ENCODE measurements at places on chromosomes 6 and 20.

- no peak for DNase-seq
Measured at GRCh38 chr6:16774437-16774836, 13.2 kb upstream of the ATXN1 start.

GRCh38 chr6:161302949-161303348, 29.1 kb upstream of the AGPAT4 start:
- DNase-seq: no peak

DNA sequence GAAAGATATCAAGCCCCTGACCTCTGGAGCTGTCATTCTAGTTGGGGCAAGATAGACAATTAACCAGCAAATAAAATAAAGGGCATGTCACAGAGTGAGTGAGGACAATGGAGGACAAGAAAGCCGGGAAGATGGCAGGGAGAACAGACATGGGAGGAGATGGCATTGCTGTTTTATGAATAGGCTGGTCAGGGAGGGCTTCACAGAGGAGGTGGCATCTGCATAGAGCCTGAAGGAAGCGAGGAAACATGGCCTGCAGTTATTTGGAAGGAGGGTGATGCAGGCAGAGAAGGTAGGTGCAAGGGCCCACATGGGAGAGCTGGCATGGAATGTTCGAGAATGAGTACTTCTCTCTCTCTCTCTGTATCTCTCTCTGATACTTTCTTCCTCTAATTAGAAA, 63.7 kb downstream of the EFCAB8 start:
- DNase-seq: no peak

DNA sequence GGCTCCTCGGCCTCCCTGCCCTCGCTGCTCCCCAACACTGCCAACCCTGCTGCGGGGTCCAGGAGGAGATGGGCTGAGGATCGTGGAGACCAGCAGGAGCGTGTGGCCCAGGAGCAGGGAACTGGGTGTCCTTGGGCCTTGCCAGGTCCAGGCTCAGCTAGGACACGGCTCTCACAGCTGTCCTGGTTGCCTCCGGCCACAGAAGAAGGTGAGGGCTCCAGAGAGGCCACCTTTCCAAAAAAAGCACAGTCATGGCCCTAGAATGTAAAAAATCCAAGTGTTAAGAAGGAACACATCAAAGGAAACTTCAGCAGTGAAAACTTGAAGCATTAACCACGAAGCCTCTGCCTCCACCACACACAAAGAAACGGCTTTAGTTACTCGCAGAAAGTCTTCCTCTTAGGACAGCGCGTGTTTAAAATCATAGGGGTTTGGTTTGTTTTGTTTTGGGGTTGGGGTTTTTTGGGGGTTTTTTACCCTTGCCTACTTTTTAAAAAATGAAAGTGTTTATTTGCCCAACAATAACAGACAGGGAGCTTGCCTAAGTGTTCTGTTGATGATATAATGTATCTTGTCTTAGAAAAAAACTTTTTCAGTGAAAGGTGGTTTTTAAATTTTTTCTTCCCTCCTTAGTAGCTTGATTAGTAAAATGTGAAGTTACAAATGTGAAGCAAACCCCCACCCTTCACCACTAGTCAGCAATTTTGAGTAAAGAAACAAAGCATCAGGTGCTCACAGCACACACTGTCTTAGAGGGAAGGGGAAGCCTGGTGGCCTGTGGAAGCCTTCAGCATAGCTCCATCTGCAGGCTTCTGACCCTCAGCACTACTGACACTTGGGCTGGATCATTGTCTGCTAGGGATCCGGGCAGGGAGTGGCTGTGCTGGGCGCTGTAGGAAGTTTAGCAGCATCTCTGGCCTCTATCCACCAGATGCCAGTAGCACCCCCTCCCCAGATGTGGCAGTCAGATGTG, 60.0 kb downstream of the PTPN1 start:
- no peak for DNase-seq

DNA sequence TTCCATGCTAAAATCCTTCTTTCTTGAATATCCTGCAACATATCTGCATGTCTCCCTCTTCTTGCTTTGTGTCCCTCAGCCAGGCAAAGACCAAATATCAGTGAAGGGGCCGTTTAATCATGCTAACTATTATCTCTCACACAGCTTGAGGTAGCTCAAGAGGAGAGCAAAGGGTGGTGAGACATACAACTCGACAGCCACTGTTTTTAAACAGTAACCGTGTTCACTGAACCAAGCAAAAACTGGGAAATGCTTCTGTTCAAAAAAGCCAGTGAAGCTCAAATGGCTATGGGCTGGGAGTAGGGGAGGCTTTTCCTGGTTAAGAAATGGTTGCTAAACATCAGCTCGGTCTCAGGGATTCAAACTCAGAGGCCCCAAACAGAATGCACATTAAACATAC, 83.4 kb downstream of the MAP7 start:
- no peak for DNase-seq

DNA sequence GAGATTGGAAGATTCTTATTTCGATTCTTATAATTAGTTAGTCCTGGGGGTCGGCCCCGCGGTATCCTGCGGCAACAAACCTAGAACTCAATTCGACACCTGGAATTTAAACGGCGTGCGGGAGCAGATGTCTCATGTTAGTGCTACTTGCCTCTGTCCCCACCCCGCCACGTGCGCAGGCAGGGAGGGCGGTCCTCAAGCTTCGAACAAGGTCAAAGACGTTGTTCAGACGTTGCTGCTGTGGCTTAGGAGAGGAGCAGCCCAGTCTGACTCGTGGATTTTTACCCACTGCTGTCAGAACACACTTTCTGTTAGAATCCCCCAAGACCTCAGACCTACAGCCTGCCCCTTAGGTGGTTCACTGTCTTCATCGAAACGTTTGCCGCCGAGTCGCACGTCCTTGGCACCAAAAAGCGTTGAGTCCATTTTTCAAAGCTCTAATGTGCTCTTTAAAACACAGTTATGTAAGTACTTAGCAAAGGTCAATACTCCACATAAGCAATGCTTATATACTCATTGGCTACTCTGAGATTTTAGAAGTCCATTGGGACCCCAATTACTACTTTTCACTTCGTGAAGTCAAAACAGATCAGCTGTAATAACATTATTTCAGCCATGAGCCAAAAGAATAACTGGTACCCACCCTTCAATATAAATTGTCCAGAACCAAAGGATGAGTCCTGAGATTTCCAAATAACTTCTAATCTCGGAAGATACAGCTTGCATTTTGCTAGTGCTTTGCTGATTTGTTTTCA, 2.7 kb upstream of the C6orf62 start:
- peak; percentile 73 for DNase-seq

DNA sequence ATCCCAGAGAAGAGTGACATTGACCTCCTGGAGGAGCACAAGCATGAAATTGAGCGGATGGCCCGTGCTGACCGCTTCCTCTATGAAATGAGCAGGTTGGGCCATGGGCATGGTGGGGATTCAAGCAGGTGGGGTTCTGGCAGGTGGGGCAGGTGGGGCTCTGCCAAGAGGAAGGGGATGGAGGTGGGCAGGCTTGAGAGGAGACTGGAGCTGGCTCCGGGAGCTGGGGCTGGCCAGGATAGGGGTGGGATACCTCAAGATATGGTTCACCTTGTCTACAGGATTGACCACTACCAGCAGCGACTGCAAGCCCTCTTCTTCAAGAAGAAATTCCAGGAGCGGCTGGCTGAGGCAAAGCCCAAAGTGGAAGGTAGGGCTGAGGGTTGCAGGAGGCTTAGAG, 42.9 kb downstream of the MOCS1 start:
- no peak for DNase-seq

- no peak for DNase-seq
Measured at GRCh38 chr6:13725570-13725969, 13.9 kb upstream of the RANBP9 start.

DNA sequence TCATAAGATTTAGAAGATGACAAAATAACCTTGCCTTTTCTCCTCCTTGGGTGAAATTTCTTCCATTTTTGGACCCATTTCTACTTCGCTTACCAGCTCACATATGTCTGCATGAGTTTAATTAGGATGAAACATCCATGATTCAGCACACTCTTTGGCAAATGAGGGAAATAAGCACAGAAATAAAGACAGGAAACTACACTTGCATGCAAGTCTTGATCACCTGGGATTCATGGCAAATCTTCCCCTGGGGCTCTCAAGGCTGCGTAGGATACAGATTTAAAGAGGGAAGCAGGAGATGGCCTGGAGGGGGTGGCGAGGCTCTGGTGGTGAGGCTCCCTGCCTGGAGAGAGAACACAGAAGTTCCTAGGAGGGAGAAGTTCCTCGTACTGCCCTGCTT, 147.8 kb downstream of the EDN3 start:
- DNase-seq: no peak

DNA sequence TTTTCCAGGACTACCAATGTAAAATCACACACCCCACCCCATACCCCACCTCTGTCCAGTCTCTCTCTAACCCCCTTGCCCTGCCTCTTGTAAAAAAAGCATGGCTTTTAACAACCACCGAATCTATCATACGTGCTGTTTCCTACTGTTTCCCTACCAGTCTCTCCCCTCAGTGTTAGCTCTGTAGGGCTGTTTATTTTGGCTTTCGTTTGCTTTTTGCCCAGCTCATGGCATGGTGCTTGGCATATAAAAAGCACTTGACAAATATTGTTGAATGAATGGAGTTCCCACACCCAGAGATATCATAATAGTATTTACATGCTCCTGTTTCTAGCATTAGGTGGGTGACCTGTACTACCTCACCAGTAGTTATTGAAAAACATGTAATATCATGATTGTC, 148.2 kb downstream of the OPRM1 start:
- DNase-seq: no peak

GRCh38 chr20:41046716-41047115, 18.1 kb downstream of the TOP1 start:
- peak; percentile 20 for DNase-seq

DNA sequence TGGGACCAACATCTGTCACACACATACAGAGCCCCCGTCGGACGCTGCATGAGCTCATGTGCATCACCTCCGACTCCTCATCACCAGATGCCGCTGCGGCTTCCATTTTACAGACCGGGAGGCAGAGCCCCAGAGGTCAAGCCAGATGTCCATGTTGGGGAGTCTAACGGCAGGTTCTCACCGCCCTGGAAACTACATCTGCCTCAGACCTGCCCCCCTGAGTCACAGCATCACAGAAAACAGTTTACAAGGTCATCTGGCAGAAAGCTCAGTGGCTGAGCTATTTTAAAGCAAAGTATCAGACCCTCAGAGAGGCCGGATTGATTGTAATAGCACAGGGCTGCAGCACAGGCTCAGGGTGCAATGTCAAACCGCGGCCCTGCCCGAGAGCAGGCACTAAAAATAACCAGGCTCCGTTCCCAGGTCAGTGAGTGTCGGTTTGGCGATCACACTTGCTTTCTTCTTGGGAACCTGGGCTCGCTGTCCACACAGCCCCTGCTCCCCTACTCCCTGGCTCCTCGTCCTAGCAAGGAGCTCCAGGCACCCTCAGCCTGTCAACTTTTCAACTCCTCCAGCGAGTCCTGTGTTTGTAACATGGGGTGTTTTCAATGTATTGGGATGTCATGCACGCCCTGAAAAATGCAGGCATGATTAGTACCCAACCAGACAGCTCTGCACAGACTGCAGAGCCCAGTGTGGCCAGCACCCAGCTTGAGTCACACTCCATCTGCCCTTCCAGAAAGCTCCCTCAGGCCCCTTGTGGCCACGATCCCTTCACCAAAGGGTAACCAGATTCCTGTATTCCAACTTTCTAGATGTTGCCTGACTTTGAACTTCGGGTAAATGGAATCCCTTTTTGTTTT, 264.5 kb downstream of the CDH4 start:
- peak; percentile 69 for DNase-seq

DNA sequence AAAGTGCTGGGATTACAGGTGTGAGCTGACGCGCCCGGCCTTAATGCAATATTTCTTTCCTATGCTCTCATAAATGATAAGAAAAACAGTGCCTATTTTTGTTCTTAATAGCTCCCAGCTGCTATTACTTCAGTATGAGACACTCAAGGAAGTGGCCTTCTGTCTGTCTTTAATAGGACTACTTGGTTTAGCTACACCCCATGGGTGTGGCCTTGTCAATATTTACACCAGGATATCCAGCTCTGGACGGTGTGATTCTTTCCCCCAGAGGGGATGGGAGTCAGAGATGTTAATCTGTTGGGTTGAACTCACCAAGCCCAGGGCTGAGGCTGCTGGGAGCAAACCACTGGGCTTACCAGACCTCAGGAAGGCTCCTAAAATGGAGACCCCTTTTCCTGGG, 134.2 kb downstream of the CEP57L1 start:
- no peak for DNase-seq

- no peak for DNase-seq
Measured at GRCh38 chr6:15077961-15078360, 167.9 kb upstream of the JARID2 start.

DNA sequence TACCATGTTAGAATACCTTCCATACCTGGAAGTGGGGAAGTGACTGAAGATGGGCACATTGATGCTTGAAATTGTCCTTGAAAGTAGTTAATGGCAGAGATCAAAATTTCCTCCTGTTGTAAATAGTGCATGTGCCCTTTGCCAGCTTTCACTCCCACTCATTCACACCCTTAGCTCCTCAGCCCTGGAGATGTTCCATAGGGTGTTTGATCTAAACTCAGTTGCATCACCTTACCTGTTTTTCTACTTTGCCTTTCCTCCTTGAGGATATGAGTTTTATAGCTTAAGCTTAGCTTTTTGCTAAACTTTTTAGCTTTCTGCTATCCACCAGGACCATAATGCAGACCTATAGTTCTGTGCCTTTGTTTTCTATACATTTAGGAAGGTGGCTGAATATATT, 69.0 kb downstream of the CEP57L1 start:
- no peak for DNase-seq

- no peak for DNase-seq
Measured at GRCh38 chr6:159754959-159755914, 6.6 kb upstream of the ACAT2 start.

GRCh38 chr6:136334465-136334846, 44.8 kb upstream of the BCLAF1 start:
- DNase-seq: no peak

Measured in AG08396 (cell line).